ENCODE measurements at places on chromosomes 7 and 10.
A peak's percentile ranks its signal among the peaks of the same experiment; 100 is the strongest.

DNA sequence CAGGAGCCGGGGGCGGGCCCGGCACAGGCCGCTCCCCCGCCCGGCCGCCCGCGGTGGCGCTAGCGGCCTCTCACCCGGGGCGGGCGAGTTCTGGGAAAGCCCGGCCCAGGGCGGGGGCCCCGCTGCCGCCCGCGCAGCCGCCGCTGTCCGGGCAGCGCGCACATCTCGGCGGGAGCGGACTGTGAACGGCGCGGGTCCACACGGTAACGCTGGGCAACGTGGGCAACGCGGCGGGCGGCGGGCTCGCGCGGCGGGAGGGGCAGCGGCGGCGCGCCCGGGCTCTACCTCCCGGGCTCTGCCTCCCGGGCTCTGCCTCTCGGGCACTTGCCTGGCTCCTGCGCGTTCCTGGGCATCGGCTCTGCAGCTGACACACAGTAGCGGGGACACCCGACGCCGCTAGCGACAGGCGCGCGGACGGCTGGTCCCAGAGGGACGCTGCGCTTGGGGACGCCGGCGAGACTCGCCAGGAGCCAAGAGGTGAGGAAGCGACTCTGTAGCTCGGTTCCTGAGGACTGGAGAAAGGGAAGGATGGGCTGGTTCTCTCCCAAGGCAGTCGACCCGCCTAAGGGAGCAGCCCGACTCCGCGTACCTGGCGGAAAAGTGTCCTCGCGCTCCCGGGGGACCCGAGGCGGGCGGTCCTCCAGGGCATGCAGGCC is at the start of gene PLCE1:
Gene PLCE1, plus strand, starts transcription at position 150 of the 656 bp plus-strand sequence. CDS start 37,116 bp downstream, outside the sequence.
- DNase-seq: peak; percentile 35

GRCh38 chr7:143408252-143408685 is 387 bp downstream of the EPHA1 start:
- DNase-seq: no peak

DNA sequence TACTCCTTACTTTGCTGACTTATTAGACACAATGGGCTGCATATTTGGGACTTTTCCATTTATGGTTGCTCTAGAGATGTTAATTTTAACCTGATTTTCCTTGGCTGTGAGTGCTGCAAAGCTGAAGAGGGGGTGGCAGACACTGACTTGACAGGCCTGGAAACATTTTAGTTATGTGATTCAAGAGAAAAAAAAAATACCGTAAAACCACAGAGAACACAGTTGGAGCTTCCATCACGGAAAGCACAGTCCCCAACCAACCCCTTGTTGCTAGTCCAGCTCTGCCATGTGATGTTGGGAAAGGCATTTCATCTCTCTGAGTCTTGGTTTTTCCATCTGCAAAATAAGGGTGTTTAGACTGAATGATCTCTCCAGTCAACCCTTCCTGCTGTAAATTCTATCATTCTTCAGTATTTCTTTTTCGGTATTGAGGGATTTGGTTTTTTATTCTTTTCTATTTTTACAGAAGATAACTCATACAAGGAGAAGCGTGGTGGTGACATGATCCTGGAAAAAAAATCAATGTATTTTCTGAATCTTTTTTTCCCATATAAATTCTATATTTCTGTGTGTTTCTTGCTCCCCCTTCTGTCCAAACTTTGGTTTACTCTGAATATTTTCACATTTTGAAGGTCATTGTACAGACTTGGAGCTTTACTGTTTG is 246.1 kb downstream of the REEP3 start:
- peak; percentile 4 for DNase-seq

GRCh38 chr10:49742683-49743463 is 19.2 kb downstream of the OGDHL start:
- no peak for DNase-seq

DNA sequence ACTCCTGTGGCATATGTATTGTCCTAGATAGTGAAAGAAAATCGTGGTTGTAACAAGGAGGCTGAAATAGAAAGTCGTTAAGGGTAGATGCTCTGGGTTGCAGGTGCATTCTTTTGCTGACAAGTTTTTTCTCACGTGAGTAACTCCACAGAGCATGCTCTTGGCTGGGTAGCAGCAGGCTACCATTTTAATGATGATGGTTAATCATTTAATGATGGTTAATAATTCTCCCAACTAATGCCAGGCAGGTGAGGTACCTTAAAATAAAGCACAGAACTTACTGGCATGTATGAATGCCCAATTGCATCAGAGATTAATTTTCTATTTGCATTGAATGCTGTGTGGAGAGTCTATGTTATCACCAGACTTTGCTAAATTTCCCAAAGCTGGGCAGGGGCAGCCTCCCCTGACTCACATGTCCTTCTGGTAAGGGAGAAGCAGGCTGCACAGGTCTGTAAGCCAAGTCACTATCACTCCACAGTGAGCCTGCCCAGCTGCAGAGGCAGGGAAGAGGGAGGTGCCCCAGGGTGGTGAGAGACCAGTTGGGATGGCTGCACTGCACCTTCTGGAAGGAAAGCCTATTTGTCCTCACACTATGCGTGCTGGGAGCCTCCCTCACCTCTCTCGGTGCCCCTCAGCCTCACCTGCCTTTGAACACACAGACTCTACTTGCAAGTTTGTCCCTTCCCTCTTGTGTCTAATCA is 287.0 kb upstream of the IGFBP3 start:
- DNase-seq: no peak

- DNase-seq: no peak
Measured at GRCh38 chr10:121062115-121062514, 211.0 kb downstream of the WDR11 start.

DNA sequence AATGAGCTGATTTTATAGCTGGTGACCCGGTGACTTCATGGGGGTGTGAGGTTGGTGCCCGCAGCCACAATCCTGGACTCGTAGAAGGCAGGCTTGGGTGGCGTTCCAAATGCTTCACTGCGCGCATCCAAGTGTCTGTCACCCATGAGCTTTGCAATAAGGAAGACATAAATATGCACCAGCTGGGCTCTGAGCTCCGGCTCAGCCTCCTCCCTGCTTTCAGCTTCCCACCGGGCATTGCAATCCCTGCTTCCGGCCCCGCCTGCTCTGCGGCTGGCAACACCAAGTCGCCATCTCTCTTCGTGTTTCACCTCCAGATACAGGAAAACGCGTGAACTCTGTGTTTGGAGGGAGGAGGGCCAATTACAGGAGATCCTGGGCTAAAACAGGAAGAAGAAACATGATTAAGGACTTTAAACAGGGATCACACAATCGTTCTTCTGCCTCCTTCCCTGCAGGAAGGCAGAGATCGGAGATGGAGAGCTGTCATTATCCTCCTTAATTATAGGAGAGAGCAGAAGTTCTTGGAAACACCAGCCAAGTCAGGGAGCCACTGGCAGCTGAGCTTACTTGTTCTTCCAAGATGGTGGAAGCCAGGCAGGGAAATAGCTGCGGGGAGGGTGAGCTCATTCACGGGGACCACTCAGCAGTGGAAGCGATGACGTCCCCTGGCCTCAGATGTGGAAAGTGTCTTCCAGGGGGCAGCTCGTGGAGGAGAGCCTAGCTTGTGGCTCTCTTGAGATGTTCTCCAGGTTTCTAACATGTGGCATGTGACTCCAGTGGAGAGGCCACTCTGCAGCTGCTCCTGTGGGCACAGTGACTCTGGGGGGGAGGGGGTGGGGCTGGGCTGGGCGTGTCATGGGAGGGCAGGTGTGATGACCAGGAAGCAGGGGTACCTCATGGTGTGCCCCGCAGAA is 134.9 kb downstream of the CAMK1D start:
- no peak for DNase-seq

- DNase-seq: no peak
Measured at GRCh38 chr7:90094030-90094429, 60.2 kb upstream of the STEAP1 start.

GRCh38 chr7:128270826-128271272 is 29.8 kb downstream of the LEP start:
- DNase-seq: no peak

GRCh38 chr7:1809601-1810258 is 139.7 kb downstream of the ELFN1 start:
- DNase-seq: no peak

- DNase-seq: no peak
Measured at GRCh38 chr7:57438244-57438643, 11.7 kb upstream of the ZNF716 start.

GRCh38 chr10:114943000-114943399 is 5.0 kb downstream of the TRUB1 start:
- no peak for DNase-seq

DNA sequence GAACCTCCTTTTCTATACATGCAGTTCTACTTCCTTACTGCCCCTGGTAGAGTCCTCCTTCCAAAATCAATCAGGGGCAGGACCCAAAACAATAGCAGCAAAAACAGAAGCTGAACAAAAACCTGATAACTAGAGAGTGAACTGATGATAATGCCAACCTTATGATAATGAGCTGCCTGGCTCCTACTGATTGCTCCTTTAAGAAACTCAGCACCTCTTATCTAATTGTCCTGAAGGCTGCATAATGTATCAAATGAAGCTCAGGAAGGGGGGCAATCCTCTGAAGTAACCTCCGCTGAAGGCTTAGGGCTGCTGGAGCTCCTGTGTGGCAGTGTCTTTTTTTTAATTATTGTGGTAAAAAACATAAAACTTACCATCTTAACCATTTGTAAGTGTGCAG is 257.0 kb downstream of the PHTF2 start:
- no peak for DNase-seq

DNA sequence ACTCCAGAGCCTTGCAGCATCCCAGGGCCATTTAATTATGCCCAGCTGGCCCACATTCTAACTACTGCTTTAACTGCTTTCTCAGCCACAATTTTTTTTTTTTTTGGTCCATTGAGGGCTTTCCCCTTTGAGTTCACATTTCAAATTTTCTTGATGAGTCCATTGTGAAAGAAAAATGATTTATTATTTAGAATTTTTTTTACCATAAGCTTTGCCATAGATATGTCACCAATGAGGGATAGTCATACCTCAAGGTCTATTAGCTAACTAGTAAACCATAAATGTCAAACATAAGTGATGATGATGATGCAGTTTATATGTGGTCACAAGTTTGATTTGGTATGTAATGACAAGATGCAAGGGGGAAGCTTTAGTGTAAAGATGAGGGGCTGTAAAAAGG is 282.9 kb downstream of the BICC1 start:
- no peak for DNase-seq

GRCh38 chr10:87546971-87547413 is 42.3 kb downstream of the MINPP1 start:
- no peak for DNase-seq

GRCh38 chr7:91324663-91325062 is 60.4 kb downstream of the FZD1 start:
- DNase-seq: no peak

GRCh38 chr10:67033878-67034277 is 108.0 kb downstream of the LRRTM3 start:
- no peak for DNase-seq

GRCh38 chr7:101875283-101875846 is 57.9 kb downstream of the CUX1 start:
- no peak for DNase-seq

DNA sequence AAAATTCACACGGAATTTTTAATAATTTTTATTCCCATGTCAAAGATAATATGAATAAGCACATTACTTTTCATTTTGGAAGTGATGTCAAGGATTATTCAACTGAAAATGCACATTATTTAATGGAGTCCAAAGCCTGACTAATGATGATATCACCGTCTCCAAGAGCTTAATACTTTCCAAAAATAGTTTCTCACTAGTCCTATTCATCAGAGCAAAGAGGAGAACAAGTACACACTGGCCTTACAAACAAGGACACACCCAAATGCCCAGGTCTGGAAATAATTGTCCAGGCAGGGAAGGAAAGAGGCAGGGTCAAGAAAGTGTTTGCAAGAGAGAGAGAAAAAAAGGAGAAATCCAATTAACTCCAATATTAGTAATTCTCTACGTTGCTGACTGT is 216.8 kb upstream of the CCDC6 start:
- DNase-seq: no peak

DNA sequence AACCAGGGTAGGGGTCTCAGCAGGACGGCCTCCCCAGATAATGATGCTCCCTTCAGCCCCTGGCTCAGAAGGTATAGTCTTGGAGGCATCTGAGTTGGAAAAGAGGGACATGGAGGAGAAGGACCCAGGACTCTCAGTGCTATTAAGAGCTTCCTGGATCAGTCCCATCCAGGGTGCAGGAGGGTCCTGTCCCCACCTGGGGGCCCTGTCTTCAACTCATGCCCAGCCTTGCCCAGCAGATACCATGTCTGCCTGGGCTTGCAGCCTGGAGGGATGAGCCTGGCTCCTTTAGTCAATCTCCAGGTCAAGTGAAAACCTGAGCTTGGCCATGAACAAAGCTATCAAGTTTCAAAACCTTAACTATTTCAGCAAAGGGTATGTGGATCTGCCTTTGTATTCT is 67.6 kb downstream of the PRTFDC1 start:
- DNase-seq: no peak

DNA sequence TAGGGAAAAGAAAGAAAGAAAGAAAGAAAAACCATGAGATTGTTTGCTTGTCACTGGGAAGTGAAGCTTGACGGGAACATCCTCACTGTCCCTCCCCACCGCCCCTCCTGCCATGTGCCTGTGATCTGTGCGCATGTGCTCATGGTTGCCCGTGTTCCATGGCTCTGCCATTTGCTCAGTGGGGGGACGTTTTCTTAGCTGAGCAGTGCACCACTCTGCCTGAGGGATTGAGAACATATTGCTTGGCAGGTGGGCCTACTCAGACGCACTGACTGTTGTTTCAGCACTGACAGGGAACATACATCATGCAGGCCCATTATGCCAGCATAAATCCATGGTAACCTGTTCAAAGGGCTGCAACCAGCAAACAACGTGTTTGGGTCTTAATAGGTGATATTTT is 747.9 kb upstream of the GALNT17 start:
- DNase-seq: no peak

- DNase-seq: no peak
Measured at GRCh38 chr10:104581884-104582601, 59.0 kb upstream of the SORCS3 start.

DNA sequence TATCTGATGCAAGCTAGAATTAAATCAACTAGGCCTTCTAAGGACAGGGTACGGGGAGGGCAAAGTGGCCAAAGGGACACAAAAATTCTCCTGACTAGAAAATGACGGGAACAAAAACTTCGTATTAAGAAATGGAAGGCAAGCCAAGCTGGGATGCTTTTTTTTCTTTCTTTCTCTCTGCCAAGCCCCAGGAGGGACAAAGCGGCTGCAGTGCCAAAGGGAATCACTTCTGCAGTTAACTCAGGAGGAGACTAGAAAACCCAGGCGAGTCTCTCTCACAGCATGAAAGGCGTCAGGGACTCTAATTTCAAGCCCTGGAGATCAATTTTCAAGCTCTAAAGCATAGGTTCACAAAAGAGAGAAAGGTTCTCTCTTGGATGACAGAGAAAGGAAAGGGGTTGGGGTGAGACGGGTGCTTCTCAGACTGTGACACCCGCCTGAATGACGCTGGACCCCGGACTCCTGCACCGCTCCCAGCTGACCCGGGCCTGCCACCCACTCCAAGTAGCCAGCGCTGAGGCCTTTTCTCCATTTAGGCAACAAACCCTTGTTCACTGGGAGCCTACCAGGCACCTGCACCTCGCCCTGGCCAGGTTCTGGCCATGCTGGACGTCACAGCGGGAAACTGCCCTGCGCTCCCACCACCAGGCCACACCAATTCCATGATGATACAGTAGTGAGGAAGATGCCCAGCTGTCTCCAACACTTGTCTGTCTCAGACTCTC is 56.5 kb downstream of the KIAA1549 start:
- DNase-seq: peak; percentile 49

GRCh38 chr10:97222326-97222961 is 36.7 kb upstream of the SLIT1 start:
- no peak for DNase-seq

Measured in midbrain (tissue), 1 donor.